ENCODE measurements at places on chromosomes 4 and X.

GRCh38 chr4:40119344-40119743 is 62.7 kb downstream of the N4BP2 start:
- H3K36me3 ChIP-seq = peaks cover 9% of the 10 kb centered on the region
- no peaks in the 10 kb centered on the region for H3K27me3 ChIP-seq
- no peak overlapping the region for H3K4me3 ChIP-seq

DNA sequence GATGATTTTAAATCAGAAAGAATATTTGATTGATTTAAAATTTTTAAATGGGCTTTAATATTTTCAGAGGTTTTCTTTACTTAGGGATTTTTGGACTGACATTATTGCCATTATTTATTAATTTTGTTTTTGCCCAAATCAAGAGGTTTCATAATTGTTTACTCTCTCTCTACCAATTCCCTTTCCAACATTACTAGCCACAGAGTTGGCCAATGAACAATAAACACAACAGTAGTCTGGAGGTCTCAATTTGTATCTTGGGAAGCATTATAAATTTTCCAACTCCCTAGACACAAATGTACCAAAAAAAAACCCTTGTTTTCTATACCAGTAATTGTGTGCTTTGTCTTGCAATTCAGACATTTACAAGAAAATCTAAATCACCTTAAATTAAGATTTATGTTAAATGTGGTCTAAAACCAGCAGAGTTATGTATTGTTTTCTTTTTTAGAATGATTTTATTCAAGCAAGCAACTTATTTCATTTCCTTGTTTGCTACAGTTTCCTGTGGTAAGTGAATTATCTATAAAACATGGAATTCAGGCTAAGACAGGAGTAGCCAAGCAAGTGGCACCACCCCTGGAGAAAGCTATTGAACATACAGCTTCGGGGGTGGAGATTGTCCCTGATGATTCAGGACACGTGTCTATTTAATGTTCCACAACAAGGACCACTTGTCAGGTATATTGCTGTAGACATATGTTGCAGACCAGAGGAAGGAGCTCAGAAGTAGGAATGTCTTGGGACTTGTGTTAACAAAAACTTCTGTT is 622 bp downstream of the KLKB1 start:
- no peaks in the 10 kb centered on the region for H3K36me3 ChIP-seq
- peaks cover 7% of the 10 kb centered on the region for H3K27me3 ChIP-seq
- H3K27ac ChIP-seq = no peak overlapping the region
- H3K4me1 ChIP-seq = no peaks in the 10 kb centered on the region

GRCh38 chrX:103488332-103488731 is 31.0 kb downstream of the RAB40A start:
- no peak for DNase-seq
- H3K4me1 ChIP-seq = no peaks in the 10 kb centered on the region
- no peak overlapping the region for H3K4me3 ChIP-seq
- no peak overlapping the region for H3K27ac ChIP-seq
- H3K36me3 ChIP-seq = peaks cover 3% of the 10 kb centered on the region

- no peak overlapping the region for H3K27ac ChIP-seq
- no peak overlapping the region for H3K4me3 ChIP-seq
- H3K36me3 ChIP-seq = peaks cover 2% of the 10 kb centered on the region
- no peaks in the 10 kb centered on the region for H3K4me1 ChIP-seq
- DNase-seq = no peak
Observed at GRCh38 chr4:186724058-186724863, 605 bp upstream of the FAT1 start.

DNA sequence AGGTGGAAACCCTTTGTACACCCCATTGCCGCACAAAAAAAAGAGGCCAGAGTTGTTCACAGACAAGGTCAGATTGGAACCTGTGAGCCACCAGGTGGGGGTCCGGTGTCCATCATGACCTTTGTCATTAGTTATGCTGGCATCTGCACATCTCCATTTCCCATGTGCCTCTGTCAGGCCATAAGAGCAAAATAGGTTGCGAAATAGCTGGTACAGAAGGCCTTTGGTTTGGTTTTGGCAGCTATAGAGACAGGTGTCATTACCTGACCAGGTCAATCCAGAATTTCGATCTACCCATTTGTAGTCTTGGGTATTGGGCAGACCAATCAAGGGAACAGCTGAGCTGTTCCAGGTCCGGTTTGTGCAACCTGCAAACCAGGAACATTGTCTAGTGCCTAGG is 6.6 kb downstream of the ERVMER34-1 start:
- H3K36me3 ChIP-seq = no peaks in the 10 kb centered on the region
- DNase-seq = no peak
- H3K27ac ChIP-seq = no peak overlapping the region
- no peak overlapping the region for H3K4me3 ChIP-seq
- no peaks in the 10 kb centered on the region for H3K4me1 ChIP-seq
- H3K27me3 ChIP-seq = peaks cover 60% of the 10 kb centered on the region

DNA sequence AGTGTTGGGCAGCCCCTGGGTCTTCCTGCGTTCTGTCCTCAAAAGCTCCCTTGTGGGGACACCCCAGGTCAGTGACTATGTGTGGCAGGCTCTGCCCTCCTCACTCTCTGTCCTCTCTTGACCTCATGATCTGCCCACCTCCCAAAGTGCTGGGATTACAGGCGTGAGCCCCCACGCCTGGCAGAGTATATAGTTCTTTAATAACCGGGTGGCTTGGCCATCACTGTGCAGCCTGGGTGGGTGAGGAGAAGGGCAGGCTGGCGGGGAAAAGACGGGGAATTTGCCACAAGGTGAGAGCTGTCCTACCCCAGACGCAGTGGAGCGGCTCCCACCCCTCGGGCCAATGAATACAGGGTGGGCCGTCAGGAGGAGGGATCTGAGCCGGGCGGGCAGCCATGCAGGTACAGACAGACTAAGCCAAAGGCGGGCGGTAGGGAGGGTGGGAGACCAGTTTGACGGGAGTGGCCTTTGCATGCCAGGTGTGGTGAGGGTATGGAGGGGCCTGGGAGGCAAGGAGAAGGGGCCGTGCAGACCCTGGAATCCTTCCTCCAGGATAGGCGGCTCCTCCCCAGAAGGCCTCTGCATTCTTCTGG is 2.5 kb downstream of the SH3BP2 start:
- peak overlapping the region; percentile 16 for H3K4me3 ChIP-seq
- H3K36me3 ChIP-seq = no peaks in the 10 kb centered on the region
- peaks cover 42% of the 10 kb centered on the region for H3K4me1 ChIP-seq
- peak overlapping the region; percentile 44 for H3K27ac ChIP-seq

DNA sequence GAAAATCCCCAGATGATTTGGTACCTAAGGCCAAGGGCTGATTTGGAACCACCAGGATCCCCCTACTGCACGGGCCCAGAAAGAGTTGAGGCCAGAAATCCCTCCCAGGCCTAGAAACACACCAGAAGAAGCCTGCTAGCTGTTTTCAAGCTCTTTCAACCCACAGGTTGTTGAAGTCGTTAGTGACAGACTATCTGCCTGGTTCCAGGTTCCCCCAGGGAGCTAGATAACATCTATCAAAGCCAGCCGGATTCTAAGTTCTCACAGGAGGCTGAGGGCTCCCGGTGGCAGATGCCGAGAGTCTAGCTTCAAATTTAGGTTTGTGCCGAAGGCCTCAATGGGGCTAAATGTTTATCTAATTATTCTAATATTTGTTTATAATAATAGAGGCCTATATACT is 132.0 kb upstream of the ATP6AP2 start:
- peaks cover 4% of the 10 kb centered on the region for H3K27me3 ChIP-seq
- no peaks in the 10 kb centered on the region for H3K4me1 ChIP-seq
- no peak overlapping the region for H3K27ac ChIP-seq
- no peak for DNase-seq

GRCh38 chr4:128596115-128596514 is 213.4 kb upstream of the JADE1 start:
- H3K36me3 ChIP-seq = no peaks in the 10 kb centered on the region
- DNase-seq = no peak
- no peak overlapping the region for H3K27ac ChIP-seq

DNA sequence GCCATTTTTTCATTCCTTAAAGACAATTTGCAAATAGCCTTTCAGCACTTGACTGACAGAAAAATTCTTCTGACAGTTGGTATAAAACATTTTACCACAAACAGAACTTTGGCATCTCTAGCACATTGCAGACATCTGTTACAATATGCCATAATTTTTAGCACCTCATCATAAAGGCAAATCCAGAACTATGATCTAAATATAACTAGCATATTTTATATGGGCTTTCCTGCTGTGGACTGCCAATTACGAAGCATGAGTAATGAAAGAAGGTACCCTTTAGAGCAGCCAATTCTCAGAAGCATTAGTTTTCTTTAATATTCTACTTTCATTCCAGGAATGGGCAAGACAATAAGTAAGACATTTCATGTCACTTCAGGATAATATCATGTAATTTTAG is 647.4 kb upstream of the GALNT7 start:
- H3K27ac ChIP-seq = no peak overlapping the region
- H3K4me3 ChIP-seq = no peak overlapping the region
- H3K36me3 ChIP-seq = no peaks in the 10 kb centered on the region
- H3K27me3 ChIP-seq = no peaks in the 10 kb centered on the region

DNA sequence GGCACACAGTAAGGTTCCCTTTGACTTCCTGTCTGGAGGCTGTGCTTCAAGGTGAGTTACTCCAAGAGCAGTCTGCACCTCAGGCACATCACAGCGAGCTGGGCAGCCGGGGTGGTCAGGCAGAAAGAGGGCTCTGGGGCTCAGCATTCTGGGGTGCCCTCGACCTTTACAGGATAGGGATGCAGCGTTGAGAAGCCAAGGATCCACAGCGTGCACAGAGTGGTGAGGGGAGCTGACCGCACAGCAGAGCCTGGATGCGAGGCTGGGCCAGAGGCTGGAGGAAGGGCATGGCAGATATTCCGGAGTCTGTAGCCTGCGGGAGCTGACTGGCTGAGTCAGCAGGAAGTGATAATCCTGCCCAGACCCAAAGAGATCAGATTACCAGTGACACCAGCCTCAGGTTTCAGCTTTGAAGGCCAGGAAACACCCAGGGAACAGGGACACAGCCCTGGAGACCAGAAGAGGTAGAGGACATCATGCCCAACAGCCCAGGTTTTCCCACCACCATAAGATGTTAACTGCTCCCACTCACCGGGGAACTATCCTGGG is 38.4 kb upstream of the PDLIM3 start:
- peak overlapping the region; percentile 33 for H3K27ac ChIP-seq
- no peak overlapping the region for H3K4me3 ChIP-seq
- peaks cover 44% of the 10 kb centered on the region for H3K27me3 ChIP-seq
- no peaks in the 10 kb centered on the region for H3K36me3 ChIP-seq

DNA sequence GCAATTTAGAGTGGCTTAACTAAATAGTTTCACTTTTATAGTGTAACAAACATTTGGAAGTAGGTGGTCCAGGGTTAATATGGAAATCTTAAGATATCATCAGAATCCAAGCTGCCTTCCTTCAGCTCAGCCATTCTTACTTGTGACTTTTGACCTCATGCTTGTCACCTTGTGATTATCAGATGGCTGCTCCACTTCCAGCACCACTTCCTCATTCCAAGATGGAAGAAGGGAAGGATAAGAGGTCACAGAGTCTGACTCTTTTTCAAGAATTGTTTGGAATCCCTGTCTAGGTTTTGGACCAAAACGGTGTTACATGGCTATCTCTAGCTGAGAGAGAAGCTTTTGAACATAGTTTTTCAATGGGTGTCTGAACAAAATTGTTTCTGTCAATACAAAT is 39.9 kb downstream of the MTTP start:
- no peak overlapping the region for H3K4me3 ChIP-seq
- no peak overlapping the region for H3K27ac ChIP-seq
- DNase-seq = no peak
- no peaks in the 10 kb centered on the region for H3K36me3 ChIP-seq
- H3K4me1 ChIP-seq = no peaks in the 10 kb centered on the region

DNA sequence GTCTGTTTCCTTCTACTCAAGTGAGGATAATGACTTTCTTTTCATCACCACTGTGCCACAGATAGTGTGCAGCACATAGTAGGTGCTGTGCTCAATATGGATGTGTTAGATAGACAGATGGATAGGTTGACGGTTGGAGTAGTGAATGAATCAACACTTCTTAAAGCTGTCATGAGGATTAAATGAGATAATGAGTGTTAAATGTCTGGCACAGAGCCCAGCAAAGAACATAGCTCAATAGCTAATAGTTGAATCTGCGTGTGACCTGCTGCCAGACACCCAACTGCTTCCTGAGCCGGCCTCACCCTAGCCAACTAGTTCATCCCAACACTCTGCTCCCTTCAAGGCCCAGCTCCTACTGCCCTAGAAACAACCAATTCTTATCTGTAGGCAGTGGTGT is 67.7 kb upstream of the PJA1 start:
- H3K4me3 ChIP-seq = no peak overlapping the region
- H3K27me3 ChIP-seq = no peaks in the 10 kb centered on the region
- no peak overlapping the region for H3K27ac ChIP-seq
- no peaks in the 10 kb centered on the region for H3K36me3 ChIP-seq
- DNase-seq = no peak

DNA sequence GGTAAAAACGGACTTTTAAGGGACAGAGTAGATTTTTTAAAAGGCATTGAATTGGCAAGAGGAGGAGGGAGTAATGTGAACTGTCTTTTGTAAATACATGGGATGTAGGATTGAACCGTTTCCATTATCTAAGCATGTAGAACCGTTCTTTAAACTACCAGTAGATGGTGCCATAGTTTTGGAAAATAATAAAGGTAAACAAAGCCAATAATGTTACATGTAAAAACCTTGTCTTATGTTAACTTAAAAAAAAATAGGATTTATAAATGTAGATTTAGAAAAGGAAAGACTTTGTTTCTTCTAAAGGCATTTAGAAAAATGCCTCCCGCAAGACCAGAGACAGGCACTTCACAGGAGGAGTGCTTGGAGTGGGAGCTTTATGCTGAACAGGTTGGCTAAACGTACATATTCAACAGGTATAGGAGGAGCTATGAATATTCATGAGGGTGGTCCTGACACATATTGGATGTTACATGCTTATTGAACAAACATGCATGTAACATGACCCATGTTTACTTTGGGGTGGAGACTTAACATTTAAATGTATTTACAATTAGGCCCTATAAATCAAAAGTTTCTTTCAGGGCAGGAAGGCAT is 45.5 kb upstream of the FAM241A start:
- H3K27me3 ChIP-seq = peaks cover 15% of the 10 kb centered on the region
- no peak for DNase-seq
- H3K4me3 ChIP-seq = no peak overlapping the region
- H3K4me1 ChIP-seq = no peaks in the 10 kb centered on the region

DNA sequence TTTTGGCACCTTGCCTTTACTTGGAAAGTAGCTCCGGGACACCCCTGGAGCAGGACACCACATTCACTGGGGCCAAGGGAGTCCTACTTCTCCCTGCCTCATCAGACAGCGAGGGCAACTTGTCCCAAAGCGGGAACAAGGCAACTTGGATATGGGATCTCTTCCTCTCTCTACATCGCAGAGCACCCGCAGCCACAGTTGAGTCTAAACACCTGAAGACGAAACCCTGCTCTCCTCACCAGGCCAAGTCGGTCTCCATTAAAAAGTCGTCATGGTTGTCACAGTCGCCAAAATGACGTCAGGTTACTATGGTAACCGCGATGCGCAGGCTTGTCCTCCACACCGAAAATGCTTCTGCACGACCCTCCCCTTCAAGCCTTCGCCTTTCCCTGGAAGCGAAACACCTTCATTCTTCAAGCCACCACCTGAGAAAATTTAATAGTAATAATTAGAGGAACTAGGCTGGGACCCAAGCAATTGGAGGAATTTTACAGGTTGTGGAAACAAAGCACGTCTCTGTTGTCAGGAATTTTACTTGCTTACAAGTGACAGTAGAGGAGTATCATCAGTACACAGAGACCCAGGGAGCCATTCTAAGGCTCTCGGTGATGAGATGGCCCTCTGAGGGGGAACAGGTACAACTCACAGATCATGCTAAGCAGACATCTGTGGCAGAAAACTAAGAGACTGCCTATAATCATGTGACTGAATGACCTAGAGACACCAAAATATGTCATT is 30.5 kb upstream of the TCEAL4 start:
- H3K4me3 ChIP-seq = peak overlapping the region; percentile 84
- peaks cover 6% of the 10 kb centered on the region for H3K36me3 ChIP-seq
